ENCODE measurements at places on chromosomes 3 and 15.

GRCh38 chr3:59444294-59444671 lies 394.5 kb upstream of the CFAP20DC start:
- no peak for DNase-seq

- no peak for DNase-seq
Measured at GRCh38 chr3:72279068-72279604, 494.2 kb upstream of the PROK2 start.

DNA sequence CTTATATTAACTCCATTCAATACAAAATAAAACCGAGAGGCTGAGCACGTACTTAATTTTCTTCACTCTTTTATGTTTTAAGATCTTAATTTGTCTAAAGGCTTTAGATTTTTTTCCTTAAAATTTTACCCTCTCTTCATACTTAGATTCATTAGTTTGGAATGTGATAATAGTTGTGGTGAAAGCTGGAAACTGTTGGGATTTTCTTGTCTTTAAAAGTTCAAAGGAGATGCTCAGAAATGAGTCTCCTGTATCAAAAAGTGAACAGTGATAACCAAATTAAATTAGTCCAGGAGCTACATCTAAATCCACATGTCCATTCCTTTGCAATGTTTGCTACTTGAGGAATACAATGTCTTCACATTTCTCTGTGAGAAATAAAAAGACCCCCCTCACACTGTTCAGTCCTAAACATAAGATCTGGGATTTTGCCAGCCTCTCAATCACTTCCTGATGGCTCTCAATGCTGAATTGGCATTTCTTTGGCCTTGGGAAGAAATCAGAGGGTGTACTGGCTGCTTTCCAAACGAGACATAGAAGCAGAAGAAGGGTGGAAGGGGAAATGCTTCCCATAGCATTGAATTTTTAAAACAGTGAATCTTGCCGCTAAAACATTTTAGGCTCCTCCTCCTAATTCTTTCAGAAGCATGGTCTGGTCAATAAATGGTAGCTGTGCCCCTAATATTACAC lies 245.0 kb downstream of the SHOX2 start:
- no peak for DNase-seq

DNA sequence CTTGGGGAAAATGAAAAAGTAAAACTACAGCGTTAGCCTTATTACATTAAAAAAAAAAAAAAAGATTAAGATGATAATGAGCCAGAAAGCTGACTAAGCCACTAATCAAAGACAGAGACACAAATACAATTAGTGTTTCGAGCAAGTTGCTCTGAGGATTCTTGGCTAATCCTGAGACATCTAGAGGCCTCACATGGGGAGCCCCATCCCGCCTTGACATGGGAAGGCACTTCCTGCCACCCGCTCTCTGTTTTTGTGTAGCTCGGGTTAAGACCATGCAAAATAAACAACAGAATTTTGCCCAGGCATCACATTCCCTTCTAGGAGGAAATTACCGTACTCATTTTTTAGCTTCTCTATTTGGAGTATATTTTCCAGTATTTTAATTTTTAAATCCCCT lies 15.3 kb downstream of the HESX1 start:
- no peak for DNase-seq

- no peak for DNase-seq
Measured at GRCh38 chr3:143103652-143104051, 15.9 kb upstream of the CHST2 start.

DNA sequence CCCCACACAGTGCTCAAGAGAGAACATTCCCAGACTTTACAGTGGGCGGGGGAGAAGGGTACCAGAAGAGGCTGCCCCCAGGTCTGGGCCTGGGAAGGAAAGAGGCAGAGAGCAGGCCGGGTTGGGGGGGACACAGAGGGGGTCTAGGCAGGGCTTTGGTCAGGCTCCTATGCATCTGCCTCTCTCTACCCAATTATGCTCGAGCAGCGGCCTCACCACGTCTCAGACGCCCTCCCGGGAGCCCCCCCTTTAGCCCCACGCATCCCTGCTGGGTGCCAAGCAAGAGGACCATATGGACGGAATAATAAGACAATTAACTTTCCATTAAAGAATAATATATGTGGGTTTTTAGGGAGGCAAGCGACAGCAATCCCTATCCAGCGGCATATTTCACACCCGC lies 32.8 kb downstream of the CACNA2D2 start:
- no peak for DNase-seq

DNA sequence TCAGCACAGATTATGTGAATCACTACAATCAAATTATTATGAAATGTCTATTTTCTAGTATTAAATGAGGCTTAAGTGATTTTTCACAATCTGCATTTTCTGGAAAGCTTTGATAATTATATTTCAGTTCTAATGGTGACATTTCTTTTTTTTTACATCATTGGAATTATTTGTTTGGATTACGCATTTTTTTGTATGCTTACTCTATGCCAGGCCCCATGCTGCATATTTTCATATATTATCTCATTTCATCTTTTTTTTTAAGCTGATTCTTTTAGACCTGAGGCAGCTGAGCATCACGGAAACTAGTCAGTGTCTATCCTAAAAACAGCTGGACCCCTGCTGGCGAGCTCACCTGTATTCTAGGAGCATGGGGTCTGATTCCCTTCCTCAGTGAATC lies 31.1 kb downstream of the SLCO3A1 start:
- no peak for DNase-seq

GRCh38 chr3:38136393-38136776 lies 542 bp downstream of the ACAA1 start:
- DNase-seq: no peak

DNA sequence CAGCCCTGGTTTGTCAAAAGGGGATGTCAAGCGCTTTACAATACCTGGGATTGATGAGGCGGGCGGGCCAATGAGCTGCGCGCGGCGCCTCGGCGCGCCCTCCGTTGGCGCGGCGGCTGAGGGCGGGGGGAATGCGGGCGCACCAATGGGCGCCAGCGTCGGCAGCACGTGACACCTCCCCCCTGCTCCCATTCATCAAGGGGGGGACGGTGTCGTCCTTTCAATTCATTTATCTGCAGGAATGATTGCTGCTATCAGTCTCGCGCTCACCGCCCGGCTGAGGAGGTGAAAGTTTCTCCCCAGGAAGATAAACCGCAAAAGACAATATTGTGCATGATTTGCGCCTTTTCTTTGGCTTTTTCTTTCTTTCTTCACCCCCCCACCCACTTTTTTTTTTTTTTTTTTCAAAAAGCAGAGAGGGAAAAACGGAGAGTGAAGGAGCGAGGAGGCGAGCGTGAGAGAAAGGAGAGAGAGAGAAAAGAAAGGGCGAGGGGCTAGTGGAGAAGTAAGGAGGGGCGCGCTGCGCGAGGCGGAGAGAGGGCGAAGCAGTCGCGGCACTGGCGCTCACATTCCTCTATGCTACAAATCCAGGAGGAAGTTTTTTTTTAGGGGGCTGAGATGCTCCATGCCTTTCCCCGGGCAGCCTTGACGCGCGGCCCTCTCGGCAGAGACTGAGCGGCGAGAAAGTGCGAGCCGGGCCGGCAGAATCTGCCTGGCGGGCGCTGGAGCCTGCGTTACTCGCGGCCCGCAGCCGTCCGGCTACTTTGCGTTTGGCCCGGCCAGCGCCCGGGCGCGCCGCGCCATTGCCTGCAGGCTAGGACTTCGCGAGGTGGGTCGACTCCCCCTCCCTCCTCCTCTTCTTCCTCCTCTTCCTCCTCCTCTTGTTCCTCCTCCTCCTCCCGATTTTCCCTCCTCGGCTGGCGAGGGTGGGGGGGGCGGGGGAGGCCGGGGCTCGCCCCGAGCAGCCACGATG lies at the start of gene ZIC1:
TSS of gene ZIC1 (plus strand) at position 223 of the 973 bp plus-strand sequence. CDS start at position 971, 748 bp downstream.
- DNase-seq: no peak

GRCh38 chr15:64847448-64847847 lies 5.7 kb downstream of the PLEKHO2 start:
- no peak for DNase-seq

GRCh38 chr3:124107104-124107890 lies 115.4 kb upstream of the ROPN1 start:
- no peak for DNase-seq

- no peak for DNase-seq
Measured at GRCh38 chr3:23193831-23194230, 9.3 kb upstream of the UBE2E2 start.

DNA sequence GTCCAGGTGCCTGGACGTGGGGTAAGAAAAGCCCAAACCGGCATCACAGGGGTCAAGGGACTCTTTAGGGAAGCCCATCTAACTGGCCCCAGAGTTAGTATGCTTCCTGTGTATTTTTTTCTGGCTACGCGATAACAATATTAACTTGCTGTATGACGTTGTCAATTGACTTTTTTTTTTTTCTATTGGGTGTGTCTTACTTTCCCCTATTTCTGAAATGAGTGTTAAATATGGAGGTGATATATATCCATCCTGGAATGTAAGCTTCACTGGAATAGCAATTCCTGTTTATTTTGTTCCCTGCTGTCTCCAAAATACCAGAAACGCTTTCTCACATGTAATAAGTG lies 598 bp upstream of the GMNC start:
- no peak for DNase-seq

- no peak for DNase-seq
Measured at GRCh38 chr15:58608129-58608590, 141.3 kb downstream of the ADAM10 start.

DNA sequence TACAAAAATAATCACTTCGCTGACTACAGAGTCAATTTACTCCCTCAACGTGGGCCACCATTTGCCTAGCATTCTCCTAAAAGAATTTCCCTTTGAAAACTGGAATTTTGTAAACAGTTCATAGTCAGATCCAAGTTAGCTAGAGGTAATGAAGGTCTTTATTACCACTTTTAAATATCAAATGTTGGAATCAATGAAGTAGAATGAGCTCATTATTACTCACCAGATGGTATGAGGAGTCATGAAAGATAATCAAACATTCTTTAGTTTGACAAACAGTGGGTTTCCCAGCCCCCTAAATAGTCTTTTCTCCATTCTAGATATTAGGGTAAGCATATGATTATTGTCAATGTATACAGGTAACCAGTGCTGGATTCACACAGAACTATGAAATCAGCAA lies 455.7 kb upstream of the THBS1 start:
- DNase-seq: no peak

DNA sequence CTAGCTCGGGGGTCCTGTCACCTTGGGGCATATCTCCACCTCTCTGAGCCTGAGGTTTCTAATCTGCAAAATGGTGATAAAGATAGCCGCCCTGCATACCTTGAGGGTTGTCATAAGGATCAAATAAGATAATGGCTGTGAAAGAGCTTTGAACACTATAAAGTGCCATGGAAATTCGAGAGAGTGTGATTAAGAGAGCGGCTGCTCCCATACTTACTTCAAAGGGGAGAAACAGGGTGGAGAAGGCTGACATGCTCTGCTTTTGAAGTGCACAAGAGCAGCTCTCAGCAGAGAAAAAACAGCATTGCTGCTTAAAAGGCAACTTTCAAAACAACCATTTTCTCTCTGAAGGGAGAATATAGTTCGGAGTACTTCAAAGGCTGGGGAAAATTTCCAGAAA lies 529.2 kb downstream of the EPHB1 start:
- DNase-seq: no peak

GRCh38 chr3:138861798-138862197 lies 27.1 kb upstream of the PIK3CB start:
- peak; percentile 3 for DNase-seq

DNA sequence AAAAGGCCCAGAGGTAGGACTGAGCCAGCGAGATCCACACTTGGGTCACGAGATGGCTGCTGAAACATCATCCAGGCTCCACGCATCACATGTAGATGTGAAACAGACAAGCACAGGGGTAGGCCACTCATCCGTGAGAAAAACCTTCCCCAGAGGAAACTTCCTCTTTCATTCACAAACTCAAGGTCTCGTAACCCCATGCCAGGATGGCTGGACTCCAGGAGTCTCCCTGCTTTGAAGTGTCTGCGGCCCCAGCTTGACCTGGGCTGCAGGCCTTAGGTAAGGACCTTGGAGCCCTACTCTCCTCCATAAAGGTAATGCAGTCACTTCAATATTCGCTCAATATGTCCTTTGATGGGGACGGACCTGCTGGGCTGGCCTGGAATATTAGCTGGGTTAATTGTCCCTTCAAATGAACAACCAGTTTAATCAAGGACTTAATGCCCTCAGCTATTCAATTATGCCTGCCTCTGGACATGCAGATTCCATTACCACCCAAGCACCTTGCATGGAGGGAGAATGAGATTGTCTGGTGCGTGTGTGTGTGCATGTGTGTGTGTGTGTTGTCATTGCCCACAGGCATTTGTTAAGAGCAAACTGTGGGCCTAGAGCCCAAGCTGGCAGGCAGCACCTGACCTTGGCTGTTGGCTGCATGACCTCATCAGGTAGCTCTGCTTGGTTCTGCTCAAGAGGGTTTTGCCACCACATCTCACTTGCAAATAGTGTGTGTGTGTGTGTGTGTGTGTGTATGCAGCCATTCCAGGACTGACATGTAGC lies 186.9 kb upstream of the TLE3 start:
- no peak for DNase-seq

DNA sequence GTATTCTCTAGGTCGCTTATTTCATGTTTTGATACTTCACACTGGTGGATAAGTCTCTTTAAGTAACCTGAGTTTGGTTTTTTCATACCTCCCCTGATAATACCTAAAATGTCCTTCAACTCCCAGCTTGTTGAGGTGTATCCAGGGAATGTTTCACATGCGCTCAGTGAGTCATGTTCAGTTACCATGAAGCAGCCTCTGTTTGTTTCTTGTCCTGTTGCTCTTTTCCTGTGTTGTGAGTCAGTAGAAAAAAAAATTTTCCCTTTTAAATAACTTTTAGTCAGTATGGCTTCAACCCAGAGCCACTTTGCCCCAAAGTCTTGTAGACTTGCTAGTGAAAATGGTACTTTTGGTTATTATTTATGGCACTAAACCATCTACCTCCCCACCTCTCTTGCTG lies 278.4 kb upstream of the ZPLD1 start:
- DNase-seq: peak; percentile 66

- DNase-seq: no peak
Measured at GRCh38 chr15:56128081-56128480, 115.6 kb downstream of the RFX7 start.

DNA sequence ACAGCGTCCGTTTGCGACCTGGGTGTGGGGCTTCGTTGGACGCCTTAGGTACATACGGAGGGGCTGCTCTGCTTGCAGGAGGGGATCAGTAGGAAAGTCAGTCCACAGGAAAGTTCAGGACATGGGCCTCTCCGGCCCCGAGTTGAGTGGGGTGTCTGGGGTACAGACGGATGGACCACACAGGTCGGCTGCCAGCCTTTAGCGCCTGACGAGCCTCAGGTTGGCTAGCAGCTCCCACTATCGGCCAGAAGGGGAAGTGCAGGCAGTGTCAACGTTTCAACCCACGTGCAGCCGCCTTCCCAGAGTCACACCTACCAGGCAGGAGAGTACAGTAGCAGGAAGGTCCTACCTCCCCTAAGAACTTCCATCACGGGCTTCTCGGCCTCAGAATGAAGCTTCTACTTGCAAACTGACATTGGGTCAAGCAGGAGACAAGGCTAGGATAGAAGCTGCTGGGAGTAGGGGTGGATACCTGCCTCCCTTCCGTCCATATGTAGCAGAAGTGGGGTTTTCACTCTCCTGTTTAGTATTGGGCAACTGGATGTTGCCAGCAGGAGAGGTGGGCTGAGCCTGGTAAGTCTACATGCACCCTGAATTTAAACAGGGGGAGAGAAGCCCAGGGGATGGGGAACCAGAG lies 1.8 kb upstream of the SCN5A start:
- DNase-seq: no peak
